HCT116 (cell line): ENCODE measurements at places on chromosomes 3 and 15.

- H3K27me3 ChIP-seq, result no peaks in the 10 kb centered on the region
- no peak for DNase-seq
- no peak overlapping the region for H3K27ac ChIP-seq
Observed at GRCh38 chr3:104612218-104612617, 754.5 kb upstream of the ALCAM start.

DNA sequence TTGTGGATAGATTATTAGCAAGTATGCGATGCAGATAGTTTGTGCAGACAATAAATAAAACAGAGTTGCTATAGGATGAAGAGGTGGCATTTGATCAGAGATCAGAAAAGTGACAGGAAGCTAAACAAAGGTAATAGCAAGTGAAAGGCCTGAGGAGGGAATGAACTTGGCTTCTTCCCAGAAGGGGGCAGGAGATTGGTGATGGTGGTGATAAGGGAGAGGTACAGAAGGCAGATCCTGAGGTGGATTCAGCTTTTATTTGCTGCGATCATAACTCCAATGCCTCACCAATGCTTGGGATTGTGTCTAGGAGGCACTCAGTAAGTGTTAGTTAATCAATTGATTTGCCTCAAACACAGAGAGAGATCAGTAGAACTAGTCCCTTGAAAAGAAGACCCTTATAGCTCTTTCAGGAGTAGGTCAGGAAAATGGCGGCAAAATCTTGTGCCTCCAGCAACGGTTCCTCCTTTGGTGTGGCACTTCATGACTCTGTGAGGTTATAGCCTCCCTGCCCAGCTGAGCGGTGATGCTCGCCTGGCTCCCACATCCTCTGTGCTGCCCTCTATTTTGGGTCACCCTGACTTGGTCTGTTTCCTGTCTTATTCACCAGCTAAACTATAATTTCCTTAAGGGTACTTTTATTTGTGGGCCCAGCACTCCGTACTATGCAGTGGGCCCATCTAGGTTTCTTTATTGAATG lies 37.5 kb downstream of the TGFBR2 start:
- H3K27ac ChIP-seq, result no peak overlapping the region
- no peak for DNase-seq
- H3K4me3 ChIP-seq, result no peak overlapping the region
- H3K4me1 ChIP-seq, result no peaks in the 10 kb centered on the region; the same call in 1 of the 2 replicates
- no peaks in the 10 kb centered on the region for H3K27me3 ChIP-seq

DNA sequence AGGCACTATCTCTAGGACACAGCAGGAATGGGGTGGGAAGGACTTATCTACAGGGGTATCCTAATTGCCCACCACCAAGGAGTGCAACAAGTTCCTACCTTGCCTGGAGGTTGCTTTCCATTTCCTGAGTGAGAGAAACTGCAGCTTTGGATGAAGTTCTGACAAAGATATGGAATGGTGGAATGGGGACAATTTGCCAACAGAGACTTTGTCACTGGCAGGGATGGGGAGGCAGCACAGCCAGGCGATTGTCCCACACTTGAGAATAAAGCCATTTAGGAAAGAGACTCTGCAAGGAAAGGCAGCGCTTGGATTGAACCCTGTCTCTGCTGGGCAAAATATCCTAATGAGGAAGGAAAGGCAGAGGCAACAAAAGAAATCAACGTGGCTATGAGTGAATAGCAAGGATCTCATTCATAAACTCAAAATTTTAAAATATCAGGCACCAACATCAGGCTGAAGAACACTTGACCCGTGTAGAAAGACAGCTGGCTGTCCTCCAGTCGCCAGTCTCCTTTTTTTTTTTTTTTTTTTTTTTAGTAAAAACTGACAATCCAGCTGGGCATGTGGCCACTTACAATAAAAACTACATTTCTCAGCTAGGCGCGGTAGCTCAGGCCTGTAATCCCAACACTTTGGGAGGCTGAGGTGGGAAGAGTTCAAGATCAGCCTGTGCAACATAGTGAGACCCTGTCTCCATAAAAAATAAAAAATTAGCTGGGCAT lies 31.6 kb upstream of the PDE8A start:
- DNase-seq, result no peak
- no peaks in the 10 kb centered on the region for H3K27me3 ChIP-seq
- no peak overlapping the region for H3K4me3 ChIP-seq

DNA sequence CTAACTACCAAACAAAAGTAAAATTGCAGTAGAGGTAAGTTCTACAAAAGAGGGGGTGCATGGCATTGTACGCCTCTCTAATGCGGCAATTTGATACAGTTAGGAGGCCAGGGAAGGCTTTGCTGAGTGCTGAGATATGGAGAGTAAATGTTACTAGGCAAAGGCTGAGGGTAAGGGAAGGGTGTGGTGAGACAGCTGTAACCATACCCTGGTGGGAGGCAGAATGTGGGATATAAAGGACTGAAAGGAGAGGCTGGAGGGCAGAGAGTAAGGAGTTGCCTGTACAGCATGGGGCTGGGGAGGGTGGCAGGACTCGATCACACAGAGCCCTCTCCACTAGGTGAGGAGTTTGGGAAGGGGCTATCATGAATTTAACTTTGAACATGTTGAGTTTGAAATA lies 106.3 kb downstream of the PDCD6IP start:
- H3K4me1 ChIP-seq, result no peaks in the 10 kb centered on the region
- H3K36me3 ChIP-seq, result no peaks in the 10 kb centered on the region
- H3K4me3 ChIP-seq, result no peak overlapping the region
- no peak overlapping the region for H3K27ac ChIP-seq
- no peaks in the 10 kb centered on the region for H3K27me3 ChIP-seq

DNA sequence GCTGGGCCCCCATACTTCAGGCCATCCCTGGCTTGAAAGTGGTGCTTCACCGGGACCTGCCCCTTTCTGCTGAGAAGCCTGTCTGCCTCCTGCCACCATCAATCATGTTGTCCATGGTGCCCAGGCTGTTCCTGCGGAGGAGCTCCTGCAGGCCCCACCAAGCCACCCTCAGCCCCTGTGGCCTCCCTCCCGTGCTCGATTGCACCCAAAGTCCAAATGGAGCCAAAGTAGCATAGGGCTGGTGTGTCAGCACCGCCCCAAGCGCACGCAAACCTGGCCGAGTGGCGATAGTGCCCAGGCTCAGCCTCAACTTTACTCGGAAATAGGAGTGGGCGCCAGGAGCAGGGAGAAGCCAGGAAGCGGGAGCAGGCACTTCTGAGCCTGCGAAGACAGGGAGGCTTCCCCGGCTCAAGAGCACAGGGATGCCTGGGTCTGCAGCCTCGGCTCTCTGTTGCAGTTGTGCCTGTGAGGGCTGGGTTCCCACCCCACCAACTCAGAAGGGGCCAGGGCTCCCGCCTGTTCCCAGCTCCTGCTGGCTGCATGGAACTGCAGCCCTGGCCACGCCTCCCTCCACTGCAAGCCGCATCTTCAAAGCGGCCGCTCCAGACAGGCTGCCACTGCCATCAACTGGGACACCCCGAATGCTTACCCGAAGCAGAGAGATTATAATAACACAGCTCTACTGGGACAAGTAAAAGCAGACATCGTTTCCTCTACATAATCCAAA lies 203.0 kb downstream of the ARRDC4 start:
- H3K4me1 ChIP-seq, result no peaks in the 10 kb centered on the region
- DNase-seq, result no peak
- H3K27me3 ChIP-seq, result no peaks in the 10 kb centered on the region
- H3K4me3 ChIP-seq, result no peak overlapping the region

DNA sequence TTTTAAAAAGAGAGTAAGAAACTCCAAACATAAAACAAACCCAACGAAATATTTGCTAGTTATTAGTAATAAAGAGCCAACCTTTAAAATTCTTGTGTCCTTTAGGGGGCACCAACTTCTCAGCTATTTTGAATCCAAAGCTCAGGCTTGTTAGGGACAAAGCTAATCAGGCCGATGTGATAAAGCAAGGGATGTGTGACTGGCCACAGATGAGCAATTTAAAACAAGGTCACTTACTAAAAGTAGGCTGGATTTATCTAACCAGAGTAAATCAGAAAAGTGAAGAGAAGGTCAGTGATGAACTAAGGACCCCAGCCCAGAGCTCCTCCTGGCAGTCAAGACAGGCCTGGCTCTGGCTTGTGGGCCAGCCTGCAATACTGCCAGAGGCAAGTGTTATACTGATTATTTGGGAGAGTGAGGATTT lies 108.5 kb downstream of the CYP19A1 start:
- H3K27me3 ChIP-seq, result no peaks in the 10 kb centered on the region
- H3K36me3 ChIP-seq, result no peaks in the 10 kb centered on the region
- no peak overlapping the region for H3K4me3 ChIP-seq

- H3K4me1 ChIP-seq, result no peaks in the 10 kb centered on the region
- H3K27me3 ChIP-seq, result peaks cover 9% of the 10 kb centered on the region; the same call in 1 of the 2 replicates
- H3K27ac ChIP-seq, result no peak overlapping the region
- H3K36me3 ChIP-seq, result no peaks in the 10 kb centered on the region
Observed at GRCh38 chr3:116161575-116162525, 283.4 kb downstream of the LSAMP start.

DNA sequence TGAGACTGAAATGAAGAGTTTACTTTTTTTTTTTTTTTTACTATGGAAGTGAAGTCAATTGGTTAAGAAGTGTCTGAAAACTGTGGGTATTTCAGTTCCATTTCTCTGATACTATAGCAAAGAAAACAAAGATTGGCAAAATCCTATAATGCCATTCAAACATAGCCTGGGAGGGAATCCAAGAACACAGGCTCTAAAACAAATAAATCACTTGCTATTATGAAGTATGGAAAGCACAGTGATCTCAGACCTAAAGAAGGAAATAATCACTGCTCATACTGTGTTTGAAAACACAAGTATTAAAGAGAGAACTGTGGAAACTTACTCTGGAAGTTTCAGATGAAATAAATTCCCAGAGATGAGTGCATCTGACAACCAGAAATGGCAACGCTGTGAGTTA lies 12.0 kb downstream of the SAMMSON start:
- no peak overlapping the region for H3K4me3 ChIP-seq
- H3K27ac ChIP-seq, result no peak overlapping the region
- H3K36me3 ChIP-seq, result no peaks in the 10 kb centered on the region
- no peaks in the 10 kb centered on the region for H3K27me3 ChIP-seq
- no peak for DNase-seq
